ENCODE measurements at places on chromosomes 2 and 18.
A peak's percentile ranks its signal among the peaks of the same experiment; 100 is the strongest.

- no peak for DNase-seq
These were observed 61.2 kb upstream of the RBBP8 start for GRCh38 chr18:22871809-22872525.

- DNase-seq: no peak
These were observed 133.4 kb downstream of the PLCL1 start for GRCh38 chr2:197937814-197938213.

DNA sequence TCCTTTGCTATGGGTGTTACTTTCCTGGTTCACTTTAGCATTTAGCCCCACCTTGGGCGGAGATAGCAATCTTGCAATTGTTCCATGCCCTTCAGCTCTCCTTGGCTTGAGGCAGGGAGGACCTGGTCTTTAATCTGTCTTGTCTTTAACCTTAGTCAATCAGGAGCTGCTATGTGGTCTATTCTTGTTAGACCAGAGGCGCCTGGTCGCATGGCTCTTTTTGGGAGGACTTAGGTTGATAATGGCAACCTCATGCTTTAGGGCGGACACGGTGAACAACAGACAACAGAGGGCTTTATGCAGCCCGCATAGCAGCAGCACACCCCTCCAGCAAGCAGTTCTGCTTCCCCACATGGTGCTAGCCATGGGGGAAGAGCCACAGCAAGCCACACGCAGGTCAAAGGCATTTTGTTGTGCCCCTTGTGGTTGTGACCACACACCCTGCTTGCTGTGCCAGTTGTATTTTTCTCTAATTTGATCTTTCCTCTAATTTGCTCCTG lies 17.7 kb upstream of the ZDBF2 start:
- DNase-seq: no peak

GRCh38 chr2:101986804-101987740 lies 4.7 kb upstream of the IL1R2 start:
- no peak for DNase-seq

- DNase-seq: no peak
These were observed 134.9 kb downstream of the NDUFA10 start for GRCh38 chr2:239890206-239890746.

DNA sequence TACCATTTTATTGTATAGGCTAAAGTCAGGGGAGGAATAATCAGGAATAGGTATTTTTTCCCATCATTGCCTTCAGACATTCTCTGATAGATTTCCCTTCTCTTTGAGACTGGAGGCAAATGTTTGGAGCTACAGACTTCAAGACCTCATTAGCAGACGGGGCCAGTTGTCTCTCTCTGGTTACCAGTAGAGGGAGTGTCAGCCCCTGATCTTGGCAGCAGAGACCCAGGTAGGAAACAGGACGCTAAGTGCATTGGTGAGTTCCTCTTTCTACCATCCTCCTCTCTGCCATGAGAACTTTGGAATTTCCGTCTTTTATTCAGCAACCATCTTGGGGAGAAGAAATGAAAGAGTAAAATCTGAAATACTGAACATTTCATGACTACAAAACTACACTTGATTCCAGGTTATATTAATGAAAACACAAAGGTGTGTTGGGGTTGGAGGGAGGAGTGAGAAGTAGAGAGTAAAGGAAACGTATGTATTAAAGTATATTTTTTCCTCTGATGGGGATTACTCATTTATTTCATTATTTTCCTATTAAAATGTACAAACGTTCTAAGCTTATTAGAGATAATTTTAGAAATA lies 186.2 kb upstream of the GCFC2 start:
- no peak for DNase-seq

GRCh38 chr18:3402982-3403451 lies 47.0 kb upstream of the TGIF1 start:
- peak; percentile 70 for DNase-seq

DNA sequence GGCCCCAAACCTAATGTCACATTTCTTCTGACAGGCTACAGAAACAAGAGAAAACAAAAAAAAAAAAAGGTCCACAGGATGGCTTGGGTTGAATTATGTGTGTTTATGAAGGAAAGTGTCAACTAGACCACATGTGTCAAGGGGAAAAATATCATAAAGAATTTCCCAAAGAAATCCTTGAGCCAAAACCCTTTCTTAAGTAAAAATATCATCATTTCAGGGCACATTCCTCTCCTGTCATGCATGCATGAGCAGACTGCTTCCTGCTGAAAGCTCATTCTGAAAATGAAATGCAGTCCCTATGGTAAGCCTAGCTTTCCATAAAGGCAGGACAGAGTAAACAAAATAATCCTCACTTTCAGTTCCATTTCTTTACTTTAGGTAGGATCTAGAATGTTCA lies 85.7 kb upstream of the RBBP8 start:
- DNase-seq: no peak

DNA sequence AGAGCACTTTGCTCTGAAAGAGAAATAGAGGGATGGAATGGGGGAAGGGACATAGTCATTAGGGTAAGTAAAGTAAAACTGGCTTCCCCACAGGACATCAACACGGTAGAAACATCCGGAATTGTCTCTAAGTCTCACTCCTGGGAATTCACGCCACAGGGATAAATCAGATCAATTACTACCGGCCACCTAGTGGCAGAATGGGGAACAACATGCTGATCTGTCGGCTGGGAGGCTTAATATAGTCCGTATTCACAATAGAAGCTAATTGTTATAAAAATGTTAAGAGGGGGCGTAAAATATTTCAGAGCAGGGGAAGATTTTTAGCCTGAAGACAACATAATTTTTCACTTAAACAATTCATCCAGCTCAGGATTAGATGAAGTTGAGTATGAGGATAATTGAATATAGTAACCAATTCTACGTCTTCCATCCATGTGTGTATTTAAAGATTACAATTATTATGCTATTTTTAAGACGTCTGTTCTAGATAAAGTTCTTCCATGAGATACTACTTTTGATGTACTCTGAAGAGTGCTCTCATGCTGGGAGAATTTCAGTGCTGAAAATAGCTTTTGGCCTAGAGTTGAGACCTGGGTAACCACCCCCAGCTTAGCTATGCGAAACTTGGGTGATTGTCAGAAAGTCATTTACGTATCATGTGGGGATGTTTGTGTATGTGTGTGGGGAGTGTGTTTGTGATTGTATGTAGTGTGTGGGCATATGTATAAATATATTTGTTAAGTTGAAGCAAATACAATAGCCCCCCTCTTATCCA lies 65.7 kb downstream of the LRRTM1 start:
- no peak for DNase-seq

- no peak for DNase-seq
These were observed 861.7 kb downstream of the SLC4A3 start for GRCh38 chr2:220489121-220489520.

DNA sequence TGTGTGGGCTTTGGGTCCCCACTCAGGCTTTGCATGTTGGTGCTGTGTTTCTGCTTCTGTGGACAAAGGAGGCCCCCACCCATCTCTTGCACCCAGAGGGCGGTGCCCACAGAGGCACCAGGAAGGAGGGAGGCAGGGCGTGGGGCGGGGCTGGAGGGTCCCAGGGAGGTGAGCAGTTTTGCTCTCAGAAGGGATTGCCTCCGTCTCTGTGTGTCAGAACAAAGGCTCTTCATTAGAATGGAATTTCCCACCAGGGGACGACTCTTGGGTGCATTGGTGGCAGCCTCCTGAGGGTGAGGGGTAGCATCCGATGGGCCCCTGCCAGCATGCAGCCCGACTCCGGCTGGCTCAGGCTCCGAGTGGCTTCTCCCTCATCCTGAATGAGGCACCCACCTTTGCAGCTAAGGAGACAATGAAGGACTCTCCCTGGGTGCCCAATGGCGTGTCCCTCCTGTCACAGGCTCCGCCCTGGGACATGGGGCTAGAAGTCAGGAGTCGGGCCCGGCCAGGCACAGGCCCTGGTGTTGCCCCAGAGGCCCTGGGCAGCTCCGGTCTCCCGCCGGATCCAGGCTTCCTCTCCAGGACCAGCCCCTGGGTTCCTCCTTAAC lies 7.0 kb upstream of the ERFE start:
- DNase-seq: no peak

GRCh38 chr2:67096886-67097285 lies 300.2 kb upstream of the ETAA1 start:
- no peak for DNase-seq

DNA sequence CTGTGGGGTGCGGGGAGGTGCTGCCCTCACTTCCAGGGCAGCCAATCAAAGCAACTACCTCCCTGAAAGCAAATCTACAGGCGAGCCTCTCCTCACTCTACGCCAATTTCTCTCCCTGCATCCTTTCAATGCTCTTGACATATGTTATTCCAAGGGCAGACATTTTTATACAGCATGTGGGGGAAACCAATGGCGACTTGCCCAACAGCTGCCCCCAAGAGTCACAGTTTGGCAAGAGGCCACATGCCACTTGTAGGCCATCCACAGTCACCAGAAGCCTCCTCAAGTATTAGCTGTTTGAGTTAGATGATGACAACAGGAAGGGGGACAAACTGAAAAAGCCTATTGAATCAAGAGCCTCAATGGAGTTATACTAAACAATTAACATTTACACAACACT lies 114.6 kb downstream of the MYO5B start:
- DNase-seq: no peak

GRCh38 chr2:88747990-88748389 lies 56.5 kb downstream of the RPIA start:
- DNase-seq: no peak

- DNase-seq: no peak
These were observed 50.3 kb downstream of the SERPINB8 start for GRCh38 chr18:64019922-64020756.

DNA sequence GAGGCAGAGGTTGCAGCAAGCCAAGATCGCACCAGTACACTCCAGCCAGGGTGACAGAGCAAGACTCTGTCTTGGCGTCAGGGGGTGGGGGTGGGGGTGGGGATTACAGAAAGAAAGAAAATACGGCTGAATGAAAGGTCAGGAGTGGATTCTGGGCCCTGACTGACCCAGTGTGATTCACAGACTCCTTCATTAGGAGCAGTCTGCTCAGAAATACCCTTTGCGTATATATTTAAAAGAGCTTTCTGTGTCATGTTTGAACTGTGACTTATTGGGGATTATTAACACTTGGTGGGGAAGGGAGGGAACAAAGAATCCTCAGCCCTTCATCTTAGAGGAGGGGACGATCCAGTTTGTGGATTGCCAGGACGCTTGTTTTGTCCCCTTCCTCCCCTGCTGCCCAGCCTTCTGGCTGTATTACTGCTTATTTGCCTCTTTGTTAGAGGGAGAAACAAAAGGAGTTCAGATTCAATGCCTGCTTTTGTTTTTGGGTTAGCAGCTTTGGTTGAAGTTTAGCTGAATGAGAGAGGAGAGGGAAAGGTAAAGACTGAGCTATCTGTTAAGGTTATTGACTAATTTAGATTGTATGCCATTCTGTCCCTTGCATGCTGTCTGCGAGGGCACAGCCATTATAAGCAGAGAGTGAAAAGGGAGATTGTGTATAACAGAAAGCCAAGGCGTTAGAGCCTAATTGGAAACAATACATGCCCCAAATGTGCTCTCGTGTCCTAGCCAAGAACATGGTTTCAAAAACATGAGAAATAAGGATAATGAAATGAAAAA lies 118.3 kb downstream of the FMNL2 start:
- DNase-seq: no peak

DNA sequence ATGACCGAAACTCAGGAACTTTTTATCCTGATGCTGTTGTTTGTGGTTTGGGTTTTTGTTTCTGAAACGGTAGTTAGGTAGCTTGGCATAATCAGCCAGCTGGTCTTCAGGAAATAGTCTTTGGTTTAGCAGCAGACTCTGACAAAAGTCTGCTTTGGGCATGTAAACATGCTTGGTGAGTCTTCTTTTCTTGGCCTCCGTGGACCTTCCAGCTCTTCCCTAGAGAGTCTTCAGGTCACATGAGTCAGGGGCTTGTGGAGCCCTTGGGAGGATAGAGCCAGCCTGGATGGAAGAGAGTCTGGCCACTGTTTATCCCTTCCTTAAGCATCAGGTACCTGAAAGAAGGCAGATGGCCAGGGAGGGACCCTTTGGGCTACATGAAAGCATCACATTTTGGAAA lies 154.5 kb downstream of the MGAT5 start:
- no peak for DNase-seq

- DNase-seq: no peak
These were observed 58.1 kb downstream of the CLASP1 start for GRCh38 chr2:121591199-121591598.

DNA sequence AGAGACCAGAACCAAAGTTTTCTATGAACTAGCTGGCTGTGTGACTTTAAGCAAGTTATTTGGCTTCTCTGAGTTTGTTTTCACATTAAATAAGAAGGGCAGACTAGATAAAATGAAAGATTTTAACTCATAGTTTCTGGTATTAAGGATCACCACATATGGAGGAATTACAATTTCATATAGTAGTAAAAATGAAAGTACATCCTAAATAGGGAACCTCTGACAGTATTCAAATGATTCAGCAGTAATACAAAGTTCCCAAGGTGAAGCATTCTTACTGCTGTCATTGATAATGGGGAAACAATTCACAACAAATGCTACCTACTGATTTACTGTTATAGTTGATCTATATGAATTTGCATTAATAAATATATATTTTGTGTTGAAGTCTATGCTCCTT lies 170.3 kb upstream of the VRK2 start:
- DNase-seq: no peak

GRCh38 chr2:231666171-231667095 lies 41.9 kb upstream of the PTMA start:
- no peak for DNase-seq

- DNase-seq: peak; percentile 41
These were observed 23.0 kb upstream of the ACTR2 start for GRCh38 chr2:65204461-65205210.

GRCh38 chr2:37890893-37891495 lies 34.1 kb upstream of the RMDN2 start:
- DNase-seq: peak; percentile 17

DNA sequence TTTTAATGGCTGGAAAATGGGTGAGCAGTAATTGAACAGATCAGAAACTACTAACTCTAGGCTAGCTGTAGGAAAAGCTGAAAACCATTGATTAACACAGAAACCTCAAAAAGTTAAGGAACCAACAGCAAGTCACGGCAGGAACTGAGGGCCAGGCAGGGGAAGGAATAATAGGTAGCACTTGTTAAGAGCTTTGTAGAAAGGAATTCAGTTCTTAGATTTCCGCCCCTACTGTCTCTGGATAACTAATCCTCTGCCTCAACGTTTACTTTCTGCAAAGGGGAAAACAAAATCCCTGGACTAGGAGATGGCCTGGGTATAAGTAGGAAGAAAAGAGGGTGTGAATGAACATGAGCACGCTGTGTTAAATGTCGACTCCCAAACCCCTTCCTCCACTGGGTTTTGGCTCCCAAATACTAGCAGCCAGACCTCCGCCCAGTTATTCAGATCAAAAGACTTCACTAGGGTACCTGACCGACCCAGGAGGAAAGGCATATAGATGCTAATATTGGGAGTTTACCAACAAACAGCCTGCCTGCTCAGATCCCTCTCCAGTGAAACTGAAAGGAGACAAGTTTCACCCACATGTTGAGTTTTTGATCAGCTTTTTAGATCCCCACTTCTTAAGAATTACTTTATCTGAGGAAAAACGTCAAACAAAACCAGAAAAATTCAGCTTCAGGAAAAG lies 12.4 kb downstream of the SMAD2 start:
- DNase-seq: no peak

GRCh38 chr2:195642027-195642678 lies 14.9 kb upstream of the SLC39A10 start:
- DNase-seq: no peak

Measured in T-helper 2 cell (primary cell).